Fibroblast of upper back skin (primary cell): ENCODE measurements at places on chromosomes 5 and 9.
A peak's percentile ranks its signal among the peaks of the same experiment; 100 is the strongest.

DNA sequence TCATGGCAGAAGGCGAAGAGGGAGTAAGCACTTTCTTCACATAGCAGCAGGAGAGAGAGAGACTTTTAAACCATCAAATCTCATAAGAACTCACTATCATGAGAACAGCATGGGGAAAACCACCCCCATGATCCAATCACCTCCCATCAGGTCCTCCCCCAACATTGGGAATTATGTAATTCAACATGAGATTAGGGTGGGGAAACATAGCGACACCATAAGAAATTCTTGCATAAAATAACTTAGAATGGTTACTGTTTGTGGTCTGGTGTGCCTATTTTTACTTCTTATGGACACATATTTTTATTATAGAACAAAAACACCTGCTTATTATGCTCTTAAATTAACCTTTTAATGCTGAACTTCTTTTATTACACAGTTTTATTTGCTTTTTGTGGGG lies 298.1 kb downstream of the PJA2 start:
- DNase-seq: no peak

DNA sequence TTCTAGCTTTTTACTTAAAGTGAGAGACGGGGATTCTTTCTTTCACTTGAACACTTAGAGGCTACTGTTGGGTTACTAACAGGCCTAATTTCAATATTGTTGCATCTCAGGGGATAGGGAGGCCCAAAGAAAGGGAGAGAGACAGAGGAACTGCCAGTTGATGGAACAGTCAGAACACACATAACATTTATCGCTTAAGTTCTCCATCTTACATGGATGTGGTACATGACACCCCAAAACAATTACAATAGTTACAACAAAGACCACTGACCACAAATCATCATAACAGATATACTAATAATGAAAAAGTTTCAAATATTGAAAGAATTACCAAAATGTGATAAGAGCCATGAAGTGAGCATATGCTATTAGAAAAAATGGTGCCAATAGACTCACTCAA lies 4.3 kb upstream of the RIC1 start:
- DNase-seq: no peak

GRCh38 chr9:86511614-86512360 lies 157.6 kb upstream of the TUT7 start:
- DNase-seq: no peak

DNA sequence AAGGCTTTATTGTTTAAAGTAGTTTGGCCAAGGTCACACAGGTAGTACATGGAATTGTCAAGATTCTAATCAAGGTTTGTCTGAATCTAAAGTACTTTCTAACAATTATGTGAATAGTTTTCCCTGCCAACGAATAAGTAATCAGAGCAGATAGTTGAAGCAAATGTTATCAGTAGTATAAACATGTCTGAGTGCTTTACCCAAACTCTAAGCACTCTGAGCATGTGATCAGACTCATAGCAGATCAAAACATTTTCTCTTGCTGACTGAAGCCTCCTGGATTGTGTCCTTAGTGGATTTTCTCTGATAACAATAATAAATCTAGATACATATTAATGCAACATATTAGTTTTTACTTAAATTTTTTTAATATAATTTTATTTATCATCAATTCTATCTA lies 995.0 kb downstream of the EFNA5 start:
- no peak for DNase-seq

- no peak for DNase-seq
Observed at GRCh38 chr5:101728933-101729332, 567.2 kb downstream of the SLCO4C1 start.

DNA sequence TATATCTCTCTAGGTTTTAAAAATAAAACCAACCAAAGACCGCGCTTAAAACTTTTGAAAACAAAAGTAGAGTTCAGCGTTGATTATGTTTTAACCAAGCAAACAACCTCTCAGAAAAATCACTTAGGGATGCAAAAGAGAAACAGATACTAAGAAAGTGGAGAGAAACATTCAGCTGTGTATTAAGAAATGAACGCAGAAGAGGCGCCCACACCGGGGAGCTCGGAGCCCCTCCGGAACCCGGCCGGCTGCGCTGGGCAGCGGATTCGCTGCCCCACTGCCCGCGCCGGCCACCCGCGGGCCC lies 1.4 kb downstream of the PITX1 start:
- no peak for DNase-seq

- no peak for DNase-seq
Observed at GRCh38 chr5:95102080-95102479, 182.8 kb downstream of the MCTP1 start.

DNA sequence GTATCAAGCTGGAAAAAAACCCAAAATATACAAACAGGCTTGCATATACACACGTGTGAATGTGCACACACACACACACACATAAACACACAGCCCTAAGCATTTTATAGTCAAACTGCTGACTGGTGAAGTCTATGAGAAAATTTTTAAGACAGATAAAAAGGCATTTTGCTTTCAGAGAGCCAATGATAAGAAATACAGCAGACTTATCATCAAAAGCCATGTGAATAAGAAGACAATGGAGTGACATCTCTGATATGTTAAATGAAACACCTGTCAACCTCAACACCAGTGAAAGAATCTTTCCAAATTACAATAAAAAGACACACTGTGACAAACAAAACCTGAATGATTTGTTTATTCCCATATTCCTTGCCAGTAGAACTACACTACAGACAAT lies 233.3 kb downstream of the CDH9 start:
- no peak for DNase-seq

DNA sequence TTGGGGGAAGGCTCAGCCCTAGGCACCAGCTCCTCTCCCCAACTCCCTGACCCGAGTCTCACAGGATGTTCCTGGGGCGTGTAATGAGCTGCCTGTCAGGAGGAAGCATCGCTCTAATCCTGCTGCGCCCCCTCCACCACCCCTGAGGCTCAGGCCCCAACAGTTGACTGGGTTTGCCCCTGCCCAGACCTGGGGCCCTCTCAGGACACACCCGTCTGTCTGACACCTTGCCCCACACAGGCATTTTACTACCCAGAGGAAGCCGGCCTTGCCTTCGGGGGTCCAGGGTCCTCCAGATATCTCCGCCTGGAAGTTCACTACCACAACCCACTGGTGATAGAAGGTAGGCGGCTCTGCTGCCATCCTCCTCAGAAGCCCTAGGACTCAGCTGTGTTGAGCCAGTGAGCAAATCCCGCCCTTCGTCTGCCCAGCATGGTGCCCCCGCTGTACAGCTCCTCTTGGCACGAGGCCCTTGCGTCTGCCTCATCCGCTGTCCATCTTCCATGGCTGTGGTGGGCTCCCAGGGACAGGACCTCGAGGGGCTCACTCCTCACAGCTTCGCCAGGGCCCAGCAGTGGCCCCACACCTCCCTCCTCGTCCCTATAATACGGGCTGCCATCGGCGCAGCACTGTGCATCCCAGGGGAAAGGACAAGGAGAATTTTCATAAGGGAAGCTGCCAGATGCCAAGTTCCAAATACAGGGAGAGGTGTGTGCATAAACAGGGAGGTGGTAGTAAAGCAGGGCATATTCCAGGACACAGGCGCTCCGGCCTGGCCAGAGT lies 8.0 kb downstream of the DBH start:
- DNase-seq: no peak

- DNase-seq: no peak
Observed at GRCh38 chr5:14209836-14210235, 66.7 kb downstream of the TRIO start.

GRCh38 chr5:85000671-85001070 lies 616.0 kb upstream of the EDIL3 start:
- DNase-seq: peak; percentile 16

DNA sequence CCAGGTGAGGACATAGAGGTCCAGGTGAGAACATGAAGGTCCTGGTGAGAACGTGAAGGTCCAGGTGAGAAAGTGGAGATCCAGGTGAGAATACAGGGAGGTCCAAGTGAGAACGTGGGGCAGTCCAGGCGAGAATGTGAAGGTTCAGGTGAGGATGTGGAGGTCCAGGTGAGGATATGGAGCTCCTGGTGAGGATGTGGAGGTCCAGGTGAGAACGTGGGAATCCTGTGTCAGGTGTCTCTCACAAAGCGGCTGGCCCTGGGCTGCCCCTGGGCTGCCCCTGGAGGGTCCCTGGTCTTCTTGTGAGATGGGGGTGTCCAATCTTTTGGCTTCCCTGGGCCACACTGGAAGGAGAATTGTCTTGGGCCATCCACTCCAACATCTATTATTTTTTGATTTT lies 133.4 kb downstream of the MRPL36 start:
- no peak for DNase-seq

GRCh38 chr9:13992138-13993088 lies 321.5 kb downstream of the NFIB start:
- no peak for DNase-seq

GRCh38 chr5:123085638-123086286 lies 3.3 kb upstream of the PRDM6 start:
- no peak for DNase-seq

- DNase-seq: no peak
Observed at GRCh38 chr9:15221746-15222145, 85.3 kb downstream of the TTC39B start.

DNA sequence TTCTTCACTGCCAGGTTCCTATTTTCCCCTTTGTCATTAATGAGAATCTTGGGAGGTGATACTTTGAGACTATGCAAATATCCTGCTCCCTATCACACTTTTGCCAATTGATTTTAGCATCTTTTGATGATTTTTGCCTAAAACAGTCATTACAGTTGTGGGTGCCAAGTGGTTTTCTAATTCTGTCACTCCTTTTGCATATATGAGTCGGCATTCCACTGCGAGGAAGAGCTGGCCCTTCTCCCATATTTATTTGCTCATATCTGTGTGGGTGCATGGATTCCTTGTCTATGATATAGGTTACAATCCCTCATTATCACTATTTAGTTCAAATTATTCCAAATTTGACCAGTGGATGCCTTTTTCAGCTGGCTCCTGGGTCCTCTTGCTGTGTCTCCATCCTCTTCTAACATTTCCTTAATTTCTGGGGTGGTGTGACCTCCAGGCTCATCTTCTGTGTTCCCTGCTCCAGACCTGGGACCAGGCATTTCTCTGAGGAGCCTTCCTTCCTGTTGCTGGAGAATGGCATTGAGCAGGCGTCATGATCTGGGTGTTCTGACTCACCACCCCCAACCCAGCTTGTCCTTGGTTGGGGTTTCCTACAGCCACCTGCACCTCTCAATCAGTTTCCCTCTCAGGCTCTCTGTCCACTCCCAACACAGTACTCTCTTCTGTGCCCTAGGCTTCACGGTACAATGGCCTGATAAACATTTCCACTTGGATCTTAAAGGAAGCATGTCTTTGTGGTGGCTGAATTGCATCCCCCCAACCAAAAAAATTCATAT lies 106.7 kb downstream of the NXNL2 start:
- DNase-seq: peak; percentile 20

DNA sequence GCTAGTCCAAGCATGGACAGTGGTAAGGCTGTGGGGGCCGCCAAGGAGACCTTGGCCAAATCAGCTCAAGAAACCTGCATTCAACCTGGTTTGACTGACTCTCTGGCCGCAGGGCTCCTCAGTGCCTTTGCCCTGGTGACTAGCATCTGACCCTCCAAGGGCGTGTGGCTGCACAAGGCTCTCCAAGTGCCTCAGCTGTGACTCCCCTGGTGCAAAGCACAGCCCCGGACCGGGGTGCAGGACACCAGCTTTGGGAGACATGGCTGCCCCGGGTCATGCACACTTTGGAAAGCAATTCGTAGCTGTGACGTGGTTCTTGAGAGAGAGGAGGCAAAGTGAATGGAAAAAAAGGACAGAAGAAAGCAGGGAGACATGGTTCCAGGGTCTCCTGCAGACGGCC lies 245.2 kb upstream of the IRX2 start:
- DNase-seq: no peak

- peak; percentile 88 for DNase-seq
Observed at GRCh38 chr5:72387985-72388384, 67.8 kb downstream of the PTCD2 start.

- DNase-seq: no peak
Observed at GRCh38 chr9:21852754-21853153, 50.3 kb downstream of the MTAP start.

DNA sequence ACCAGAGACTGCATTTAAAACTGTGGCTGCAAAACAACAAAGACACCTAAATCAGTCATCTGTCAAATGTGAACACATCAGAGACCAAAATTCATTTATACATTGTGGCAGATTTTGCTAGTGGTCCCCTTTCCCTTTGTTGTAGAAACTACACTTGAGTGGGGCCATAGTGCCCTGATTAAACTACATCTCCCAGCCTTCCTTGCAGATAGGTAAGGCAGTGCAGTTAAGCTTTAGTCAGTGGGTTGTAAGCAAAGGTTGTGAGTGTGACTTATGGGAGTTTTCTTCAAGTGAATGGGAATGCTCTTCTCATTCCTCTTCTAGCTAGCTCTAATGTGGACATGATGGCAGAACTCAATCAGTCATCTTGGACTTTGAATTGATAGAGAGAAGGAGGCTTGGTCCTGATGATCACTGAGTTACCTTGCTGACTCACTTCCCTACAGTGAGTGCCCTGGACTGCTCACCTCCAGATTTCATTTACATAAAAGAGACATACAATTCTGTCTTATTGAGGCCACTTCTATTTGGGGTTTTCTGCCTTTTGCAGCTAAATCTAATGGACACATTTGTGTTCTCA lies 35.2 kb upstream of the SPARC start:
- DNase-seq: no peak

GRCh38 chr5:37773809-37774208 lies 66.0 kb downstream of the GDNF start:
- DNase-seq: no peak

GRCh38 chr9:16784002-16784401 lies 86.5 kb downstream of the BNC2 start:
- no peak for DNase-seq

DNA sequence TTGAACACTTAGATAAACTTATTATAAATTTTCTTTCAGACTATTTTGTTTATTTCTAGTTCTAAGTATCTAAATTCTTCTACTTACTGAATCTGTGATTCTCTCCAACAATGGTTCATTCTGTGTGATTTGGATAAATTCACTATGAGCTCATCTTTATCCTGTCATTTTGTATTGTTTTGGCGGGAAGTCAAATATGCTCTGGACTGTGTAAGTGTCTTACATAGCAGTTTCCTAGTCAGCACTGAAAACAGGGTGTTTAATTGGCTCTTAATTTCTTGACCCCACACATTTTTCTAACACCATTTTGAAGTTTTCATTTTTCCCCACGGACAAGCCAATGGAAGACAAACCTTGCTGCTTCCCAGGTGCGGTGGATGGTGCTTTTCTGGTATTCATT lies 207.0 kb upstream of the ACO1 start:
- no peak for DNase-seq
